AG10803 (cell line): ENCODE measurements at places on chromosomes 2 and 18.
A peak's percentile ranks its signal among the peaks of the same experiment; 100 is the strongest.

- DNase-seq: no peak
Observed at GRCh38 chr18:22427822-22428549, 10.3 kb upstream of the CTAGE1 start.

DNA sequence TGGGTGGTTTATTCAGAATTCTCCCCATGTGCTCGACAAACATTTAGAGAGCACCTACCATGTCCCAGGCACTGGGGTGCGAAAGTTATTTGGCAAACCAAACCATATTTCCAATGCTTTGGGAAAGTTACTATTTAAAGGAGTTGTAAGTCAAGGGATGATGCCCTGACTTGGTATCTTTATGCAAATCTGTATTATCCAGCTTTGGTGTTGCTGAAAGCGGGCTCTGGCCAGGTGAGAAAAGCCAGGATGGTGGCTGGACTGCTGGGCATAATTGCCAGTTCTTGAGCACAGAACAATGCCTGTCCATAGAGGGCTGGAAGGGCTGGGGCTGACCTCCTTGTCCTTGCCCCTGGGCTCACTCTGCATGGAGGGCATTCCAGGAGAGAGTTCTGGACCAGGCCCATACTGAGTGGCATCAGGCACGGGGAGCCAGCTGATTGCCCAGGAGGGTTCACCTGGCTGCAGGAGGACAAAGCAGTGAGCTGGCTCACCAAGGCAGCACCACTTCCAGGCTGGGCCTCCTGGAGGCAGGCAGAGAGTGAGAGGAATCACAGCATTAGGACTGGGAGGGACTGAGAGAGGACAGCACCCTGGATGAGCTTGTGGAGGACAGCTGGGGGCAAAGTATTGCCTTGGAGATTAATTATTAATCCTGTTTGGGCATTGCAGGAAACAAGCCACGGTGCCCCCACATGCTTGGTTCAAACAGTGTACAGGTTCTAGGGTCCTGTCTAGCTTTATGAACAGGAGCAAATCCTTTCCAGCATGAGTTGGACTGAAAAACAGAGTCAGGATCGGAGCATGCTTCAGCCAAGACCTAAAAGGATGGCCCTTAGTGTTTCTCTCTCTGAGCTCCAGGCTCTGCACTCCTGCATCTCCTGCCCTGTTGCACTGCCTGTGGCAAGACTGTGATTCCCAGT, 7.1 kb downstream of the KHK start:
- DNase-seq: no peak

DNA sequence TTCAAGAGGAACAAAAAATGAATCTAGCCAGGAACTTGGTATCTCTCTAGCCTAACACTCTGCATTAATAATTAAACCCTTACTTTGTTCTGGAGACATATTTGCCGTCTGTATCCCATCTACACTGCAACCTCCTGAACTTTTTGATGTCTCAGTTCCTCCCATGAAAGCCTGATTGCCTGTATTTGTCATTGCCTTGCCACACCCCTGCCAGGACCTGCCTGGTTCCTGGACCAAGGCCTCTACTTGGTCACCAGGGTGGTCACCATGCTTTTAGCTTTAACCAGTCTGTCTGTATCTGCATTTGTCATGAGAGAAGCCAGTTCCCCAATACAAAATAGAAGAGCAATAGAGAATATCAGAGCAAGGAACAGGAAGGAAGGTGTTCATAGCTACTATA, 58.8 kb upstream of the NOL4 start:
- no peak for DNase-seq

DNA sequence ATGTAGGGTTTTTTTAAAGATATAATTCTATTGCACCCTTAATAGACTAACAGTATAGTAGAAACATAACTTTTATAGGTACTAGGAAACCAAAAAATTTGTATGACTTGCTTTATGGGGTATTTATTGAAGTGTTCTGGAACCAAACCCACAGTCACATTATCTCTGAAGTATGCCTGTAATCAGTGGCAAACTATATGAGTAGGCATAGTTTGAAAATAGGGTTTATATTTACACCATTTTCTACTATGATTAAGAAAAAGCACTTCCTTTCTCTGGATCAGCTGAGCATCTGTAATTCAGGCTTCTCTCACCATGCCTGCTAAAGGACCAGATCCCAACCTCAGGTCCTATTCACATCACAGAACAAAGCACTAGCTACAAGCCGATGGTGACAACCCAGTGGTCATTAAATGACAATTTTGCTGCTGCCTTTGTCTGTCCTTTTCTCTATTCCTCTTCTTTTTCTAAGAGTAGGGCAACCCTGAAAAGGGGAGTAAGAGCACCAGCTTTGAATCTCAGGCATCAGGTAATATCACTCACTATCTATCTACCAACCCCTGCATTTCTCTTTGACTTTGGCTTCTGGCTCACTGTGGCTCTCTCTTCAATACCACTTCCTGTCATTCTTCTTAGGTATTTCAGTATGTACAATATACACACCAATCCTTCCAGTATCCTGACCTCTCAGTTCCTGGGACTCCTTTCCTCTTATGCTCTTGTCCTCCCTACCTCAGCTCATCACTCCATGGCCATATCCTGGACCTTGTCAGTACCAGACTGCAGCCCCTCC, 14.4 kb downstream of the NEMP2 start:
- DNase-seq: no peak

GRCh38 chr2:218508299-218508698, 59.9 kb downstream of the USP37 start:
- no peak for DNase-seq

- DNase-seq: peak; percentile 65
Observed at GRCh38 chr2:30417253-30417652, 29.8 kb upstream of the LCLAT1 start.

DNA sequence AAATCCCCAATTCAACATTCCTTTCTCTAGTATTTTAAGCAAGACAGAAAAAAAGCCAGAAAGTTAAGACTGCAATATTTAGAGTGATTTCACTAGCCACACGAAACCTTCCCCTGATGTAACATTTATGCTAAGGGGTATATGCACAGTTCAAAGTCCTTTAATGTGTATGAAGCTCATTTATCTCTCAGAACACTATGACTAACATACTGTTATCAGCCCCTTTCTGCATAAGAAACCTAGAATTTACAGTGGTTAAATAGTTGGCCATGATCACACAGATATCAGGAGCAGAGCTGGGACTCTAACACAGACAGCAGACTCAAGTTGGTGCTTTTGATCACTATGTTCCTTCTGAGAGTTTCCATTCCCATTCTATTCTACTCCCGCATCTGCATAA, 185.5 kb downstream of the CDH2 start:
- no peak for DNase-seq

- peak; percentile 82 for DNase-seq
Observed at GRCh38 chr2:8412586-8412985, 269.3 kb upstream of the ID2 start.

- DNase-seq: no peak
Observed at GRCh38 chr2:144678736-144679135, 158.8 kb upstream of the ZEB2 start.

DNA sequence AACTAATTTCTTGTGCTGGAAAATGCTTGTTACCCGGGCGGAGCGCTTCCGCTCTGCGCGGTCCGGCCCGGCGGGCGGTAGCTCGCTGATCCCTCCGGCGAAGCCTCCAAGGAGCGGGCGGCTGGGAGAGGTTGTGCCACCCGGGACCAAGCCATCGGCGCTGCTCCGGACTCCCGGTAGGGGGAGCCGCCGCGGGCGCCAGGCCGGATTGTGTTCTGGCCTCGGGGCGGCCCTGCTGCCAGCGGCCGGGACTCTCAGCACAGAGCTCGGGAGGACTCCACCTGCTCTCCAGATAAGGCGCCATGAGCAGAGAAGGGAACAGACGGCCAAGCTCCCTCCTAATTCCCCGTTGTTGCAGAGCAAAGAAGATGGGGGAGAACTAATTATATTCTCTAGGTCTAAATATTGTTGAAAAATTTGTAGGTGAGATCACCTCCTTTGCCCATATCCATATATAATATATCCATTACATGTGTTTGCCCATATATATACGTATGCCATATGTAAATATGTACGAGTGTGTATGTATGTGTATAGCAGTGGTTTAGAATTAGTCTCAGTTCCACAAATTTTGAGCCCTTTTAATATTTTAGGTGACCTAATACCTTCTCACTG, 13.8 kb upstream of the SATB2 start:
- peak; percentile 63 for DNase-seq
